ENCODE measurements at places on chromosomes 7 and 10. TPM values are rescaled to one million over a fixed set of nuclear protein-coding genes. Genes with fewer than 3 reads are reported as not detected.

The RBP3 gene
- total RNA-seq = not detected

DNA sequence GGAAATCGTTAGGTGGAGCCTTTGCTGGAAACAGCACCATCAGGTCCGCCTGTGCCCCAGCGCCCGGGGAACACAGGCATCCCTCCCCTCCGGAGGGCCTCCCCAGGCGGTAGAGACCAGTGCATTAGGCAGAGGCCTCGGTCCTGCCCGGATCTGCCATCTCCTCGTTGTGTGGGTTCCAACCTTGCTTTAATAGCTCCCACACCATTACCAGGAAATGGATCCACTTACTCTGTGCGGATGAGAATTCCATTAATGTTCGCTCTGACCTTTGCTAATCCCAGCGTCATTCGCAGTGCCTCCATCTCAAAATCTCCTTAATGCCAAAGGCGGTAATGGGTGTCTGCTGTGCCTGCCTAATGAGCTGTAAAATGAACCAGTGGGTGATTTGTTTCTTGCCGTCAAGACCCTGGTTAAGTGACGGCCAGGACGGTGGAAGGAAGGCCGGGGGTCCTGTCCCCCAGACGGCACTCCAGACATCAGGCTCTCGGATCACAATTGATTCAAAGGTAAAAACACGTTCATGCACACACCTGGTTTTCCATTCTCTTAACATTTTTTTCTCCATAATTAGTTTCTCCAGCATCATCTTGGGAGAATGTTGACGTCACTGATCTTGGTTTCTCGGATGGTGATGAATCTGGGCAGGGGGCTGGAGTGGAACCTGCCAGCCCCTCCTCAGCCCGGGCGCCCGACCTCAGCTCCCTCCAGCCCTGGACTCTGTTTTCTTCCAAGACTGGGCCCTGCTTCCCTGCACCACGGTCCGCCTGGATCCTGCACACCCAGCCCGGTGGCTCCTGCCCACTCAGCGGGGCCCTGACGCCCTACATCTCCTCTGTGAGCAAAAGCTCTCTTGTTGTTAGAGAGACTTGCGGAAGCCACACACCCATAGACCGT, 22.8 kb upstream of the FAM20C start:
- no peak for DNase-seq

The LIPF gene
- not detected for total RNA-seq

DNA sequence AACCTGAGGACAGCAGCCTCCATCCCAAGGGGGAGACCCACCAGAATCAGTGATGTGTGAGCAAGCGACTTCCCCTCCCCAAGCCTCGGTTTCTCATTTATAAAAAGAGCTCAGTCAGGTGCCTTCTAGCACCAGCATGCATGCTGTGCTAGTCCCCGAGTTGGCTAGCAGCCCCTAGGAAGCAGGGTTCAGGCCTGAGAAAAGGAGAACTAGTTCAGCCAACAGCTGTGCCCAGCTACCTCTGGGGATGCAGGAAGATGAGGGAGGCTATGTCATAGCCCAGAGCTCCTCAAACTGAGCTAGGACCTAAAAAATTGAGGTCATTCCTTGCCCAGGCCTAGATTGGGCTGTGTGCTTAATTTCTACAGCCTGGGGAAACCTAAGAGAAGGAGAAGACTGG, 13.7 kb downstream of the DRGX start:
- DNase-seq = no peak

- DNase-seq = no peak
These were observed 182.9 kb downstream of the PTPN20 start for GRCh38 chr10:47094126-47094525.

DNA sequence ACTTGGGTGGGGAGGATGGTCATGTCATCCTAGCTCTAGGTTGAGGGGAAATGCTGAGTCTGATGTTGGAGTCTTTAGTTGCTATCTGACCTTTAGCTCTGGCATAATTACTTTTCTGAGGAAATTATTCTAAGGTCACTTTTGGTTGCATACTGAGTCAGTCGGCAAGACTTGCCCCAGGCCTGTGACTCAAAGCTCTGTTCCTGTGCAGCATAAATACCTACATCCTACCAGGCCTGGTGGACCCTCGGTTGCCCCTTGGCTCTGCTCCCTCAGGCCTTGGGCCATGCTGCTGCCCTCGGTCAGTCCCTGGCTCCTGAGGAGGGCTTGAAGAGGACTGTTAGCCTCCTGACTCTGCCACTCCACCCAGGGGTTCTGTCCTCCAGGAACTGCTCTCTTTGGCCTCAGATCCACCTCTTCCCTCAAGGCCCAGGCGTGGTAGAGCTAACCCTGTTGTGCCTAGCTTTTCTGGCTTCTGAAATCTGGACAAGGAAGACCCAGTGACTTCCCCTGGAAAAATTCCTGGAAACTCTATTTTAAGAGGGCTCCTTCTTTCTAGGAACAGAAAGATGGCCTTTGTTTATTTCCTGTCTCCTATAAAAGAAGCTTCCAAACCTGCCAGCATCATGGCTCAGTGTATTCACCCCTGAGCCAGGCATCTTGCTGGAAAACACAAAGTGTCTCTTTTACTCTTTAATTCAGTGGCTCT, 71.2 kb downstream of the TMEM178B start:
- no peak for DNase-seq

GRCh38 chr7:42727451-42727850, 184.4 kb downstream of the C7orf25 start:
- no peak for DNase-seq

- peak; percentile 82 for DNase-seq
These were observed 204.3 kb downstream of the DGKI start for GRCh38 chr7:137642472-137642871.

- DNase-seq = no peak
These were observed 245.9 kb downstream of the SKAP2 start for GRCh38 chr7:26618449-26618848.

The FBXL15 gene
- 20.0 TPM for total RNA-seq

DNA sequence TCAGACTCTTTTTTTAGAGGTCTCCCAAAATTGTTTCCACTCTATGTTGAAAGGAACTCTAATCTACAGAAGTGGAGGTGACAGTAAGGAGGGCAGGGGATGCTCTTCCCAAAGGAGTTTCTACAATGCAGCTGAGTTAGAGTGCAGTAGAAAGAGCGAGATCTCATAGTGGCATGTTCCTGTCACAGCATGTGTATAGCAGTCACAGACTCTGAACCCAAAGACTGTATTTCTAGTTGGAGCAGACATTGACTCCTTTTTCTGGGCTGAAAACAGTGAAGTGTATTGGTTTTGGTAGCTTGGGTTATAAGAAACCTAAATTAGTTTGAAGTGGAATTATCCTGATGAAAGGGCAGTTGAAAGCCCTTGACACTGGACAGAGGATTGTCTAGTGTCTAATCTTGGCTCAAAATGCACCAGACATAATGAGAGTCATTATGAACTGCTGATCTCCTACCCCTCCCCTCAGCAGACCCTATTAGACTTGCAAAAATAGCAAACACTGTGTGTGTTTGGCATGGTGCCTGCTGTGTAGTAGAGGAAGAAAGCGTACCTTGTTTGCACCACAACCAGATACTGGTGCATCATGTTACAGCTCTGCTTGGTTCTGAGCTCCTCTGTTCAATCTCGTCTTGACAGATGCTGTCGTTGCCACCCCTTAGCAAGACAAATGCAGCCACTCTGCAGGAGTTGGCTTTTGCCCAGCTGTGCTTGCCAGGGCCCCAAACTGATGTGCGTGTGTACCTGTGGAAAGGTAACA, 336.0 kb downstream of the AUTS2 start:
- no peak for DNase-seq

The ZPBP gene
- not detected for total RNA-seq

DNA sequence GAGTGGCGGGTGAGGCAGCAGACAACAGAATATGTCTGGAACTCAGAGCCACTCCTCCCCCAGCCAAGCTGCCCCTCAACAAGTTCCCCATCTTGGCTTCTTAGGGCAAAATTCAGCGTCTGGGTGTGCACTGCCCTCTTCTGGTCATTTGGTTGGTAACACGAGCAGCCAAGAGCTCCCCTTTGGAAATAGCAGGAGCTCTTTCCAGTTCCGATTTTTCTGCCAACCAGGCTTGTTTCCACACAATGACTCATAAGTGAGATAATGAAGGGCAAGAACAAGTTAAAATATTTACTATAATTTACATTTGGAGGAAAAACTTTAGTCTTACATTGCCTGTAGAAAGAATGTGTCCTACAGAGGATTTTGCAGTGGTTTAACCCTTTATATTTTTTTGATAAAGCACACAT, 70.5 kb downstream of the ADCYAP1R1 start:
- peak; percentile 91 for DNase-seq

The STEAP1B gene
- total RNA-seq = not detected

DNA sequence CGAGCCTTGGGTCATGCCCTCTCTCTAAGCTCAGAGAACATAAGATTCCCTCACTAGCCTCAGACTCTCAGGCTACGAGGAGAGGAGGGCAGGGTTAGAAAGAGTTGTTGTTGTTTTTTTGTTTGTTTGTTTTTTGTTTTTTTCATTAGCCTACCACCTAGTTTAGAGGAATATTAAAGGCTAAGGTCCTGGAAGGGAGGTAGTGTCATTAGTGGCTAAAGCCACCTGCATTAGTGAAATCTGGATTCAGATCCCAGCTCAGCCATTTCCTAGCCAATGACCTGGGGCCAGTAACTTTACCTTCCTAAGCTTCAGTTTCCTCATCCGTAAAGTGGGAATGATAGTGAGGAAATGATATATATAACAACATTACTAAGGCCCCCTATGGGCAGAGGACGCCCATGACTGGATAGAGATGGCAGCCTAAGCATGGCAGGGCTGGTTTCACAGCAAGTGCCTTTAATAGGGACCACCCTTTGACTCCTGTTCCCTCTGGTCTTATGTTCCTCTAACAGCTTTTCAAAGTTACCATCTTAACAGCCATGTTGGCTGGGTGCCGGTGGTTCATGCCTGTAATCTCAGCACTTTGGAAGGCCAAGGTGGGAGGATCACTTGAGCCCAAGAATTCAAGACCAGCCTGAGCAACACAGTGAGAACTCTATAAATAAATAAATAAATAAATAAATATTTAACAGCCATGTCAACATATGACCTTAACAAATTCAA, 5.1 kb downstream of the DDIT4 start:
- DNase-seq = no peak

DNA sequence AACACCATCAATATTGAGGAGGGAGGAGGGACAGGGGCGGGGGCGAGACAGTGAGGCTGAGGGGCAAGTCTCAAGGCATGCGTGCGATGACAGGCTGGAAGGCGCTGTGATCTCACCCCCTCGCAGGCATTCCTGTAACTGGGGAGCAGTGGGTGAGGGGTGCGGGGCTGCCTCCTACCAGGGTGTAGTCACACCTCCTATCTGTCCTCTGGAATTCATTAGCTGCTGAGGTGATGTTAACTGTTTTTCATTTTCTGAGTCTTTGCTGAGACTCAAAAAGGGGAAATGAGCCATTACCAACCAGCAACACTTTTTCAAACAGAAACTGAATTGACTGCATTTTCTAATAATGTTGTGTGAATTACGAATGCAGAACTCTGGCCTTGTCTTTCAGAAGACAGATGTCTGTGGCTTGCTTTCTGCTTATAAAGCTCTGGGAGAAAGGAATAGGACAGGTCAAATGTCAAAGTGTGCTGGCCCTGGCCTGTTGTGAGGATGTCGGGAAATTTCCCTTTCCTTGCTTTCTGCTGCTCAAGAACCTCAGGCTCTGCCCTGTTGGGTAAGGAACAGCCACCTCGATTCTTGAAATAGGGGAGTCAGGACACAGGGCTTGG, 23.7 kb upstream of the CDH23 start:
- no peak for DNase-seq

GRCh38 chr7:39978230-39978934, 28.3 kb downstream of the CDK13 start:
- no peak for DNase-seq

The INHBA gene
- 0.34 TPM for total RNA-seq

The DPYSL4 gene
- total RNA-seq = 18.4 TPM

- no peak for DNase-seq
These were observed 70.8 kb downstream of the ASB13 start for GRCh38 chr10:5595591-5595990.

The SHTN1 gene
- total RNA-seq = 7.7 TPM

DNA sequence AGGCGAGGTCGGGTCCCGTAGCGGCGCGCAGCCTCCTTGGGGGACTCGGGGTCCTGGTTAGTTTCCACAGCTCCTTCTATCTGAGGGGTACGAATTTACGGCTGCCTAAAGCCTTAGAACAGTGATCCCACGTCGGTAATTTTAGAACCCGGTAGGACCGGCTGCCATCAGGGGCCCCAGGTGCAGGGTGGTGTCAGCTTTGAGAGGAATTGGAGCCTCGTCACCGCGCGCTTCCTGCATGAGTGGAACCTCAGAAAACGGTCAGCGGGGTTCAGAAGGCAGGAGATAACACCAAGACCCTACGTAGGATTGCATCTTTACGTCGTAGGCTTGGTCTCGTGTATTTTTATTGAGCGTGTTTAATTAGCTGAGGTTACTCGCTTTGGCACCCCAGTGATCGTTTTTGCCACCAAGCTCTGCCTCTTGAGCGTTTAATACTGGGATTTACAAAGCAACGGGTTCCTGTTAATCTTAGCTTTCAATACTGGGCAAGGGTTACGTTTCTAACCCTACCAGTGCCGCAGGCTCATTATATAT, 443 bp downstream of the RNF32 start:
- DNase-seq = no peak

The NUTM2E gene
- total RNA-seq = not detected

GRCh38 chr10:11934262-11934661, 108.3 kb downstream of the UPF2 start:
- peak; percentile 44 for DNase-seq
